ENCODE measurements at places on chromosomes 2 and 18.
A peak's percentile ranks its signal among the peaks of the same experiment; 100 is the strongest.

GRCh38 chr2:64460330-64460729 is 6.4 kb downstream of the LGALSL start:
- DNase-seq: no peak

DNA sequence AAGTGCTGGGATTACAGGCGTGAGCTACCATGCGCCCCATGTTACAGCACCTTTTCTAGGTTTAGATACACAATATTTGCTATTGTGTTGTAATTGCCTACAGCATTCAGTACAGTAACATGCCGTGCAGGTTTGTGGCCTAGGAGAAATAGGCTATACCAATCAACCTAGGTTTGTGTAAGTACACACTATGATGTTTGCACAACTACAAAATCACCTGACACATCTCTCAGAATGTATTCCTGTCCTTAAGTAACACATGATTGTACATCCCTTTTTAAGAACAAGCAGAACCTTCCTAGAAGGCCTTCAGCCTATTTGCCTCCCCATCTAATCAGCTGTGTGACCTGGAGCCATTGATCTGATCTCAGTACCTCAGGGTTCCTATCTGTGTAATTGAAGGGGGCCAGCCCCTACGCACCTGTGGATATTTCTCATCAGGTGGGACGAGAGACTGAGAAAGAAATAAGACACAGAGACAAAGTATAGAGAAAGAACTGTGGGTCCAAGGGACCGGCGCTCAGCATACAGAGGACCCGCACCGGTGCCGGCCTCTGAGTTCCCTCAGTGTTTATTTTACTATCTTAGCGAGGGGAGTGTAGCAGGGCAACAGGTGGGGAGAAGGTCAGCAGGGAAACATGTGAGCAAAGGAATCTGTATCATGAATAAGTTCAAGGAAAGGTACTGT is 18.7 kb upstream of the TMBIM1 start:
- no peak for DNase-seq

- DNase-seq: no peak
Measured at GRCh38 chr2:6999211-6999877, 82.1 kb downstream of the RNF144A start.

DNA sequence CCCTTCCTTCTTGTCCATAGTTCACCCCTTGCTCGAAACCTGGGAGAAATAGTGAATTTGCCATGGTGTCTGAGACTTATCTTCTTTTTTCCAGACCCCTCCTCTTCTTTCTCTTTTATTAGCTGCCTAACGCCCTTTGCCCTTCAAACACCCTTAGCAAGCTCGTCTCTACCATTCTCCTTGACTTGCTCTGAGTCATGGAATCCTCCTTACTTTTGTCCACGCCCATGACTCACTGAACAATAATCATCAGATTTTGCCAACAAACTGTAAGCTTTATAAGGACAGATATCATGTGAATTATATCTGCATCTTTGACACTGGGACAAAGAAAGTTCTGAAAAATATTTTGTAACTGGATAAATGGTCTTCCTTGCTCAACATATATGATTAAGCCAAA is 67.1 kb upstream of the CNTNAP5 start:
- no peak for DNase-seq

GRCh38 chr2:8219096-8219495 is 462.8 kb upstream of the ID2 start:
- no peak for DNase-seq

DNA sequence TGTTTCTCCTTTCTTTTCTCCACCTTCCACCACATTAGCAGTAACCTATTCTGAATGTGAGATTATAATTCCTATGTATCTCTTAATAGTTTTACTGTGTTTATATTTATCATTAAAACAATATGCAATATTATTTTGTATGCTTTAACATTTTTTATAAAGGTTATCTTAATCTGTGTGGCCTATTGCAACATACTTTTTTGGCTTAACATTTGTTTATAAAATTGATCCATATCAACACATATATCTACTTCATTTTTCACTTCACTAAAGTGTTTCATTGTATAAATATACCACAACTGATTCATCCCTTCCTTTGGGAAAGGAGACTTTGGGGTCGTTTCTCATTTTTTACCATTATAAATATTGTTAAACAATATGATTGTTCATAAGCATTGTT is 48.6 kb downstream of the ATP9B start:
- DNase-seq: no peak

- DNase-seq: no peak
Measured at GRCh38 chr2:172931256-172931894, 144.3 kb upstream of the MAP3K20 start.

GRCh38 chr2:174632841-174633622 is 35.4 kb upstream of the WIPF1 start:
- DNase-seq: no peak

GRCh38 chr18:6943143-6943542 is 174.5 kb downstream of the LAMA1 start:
- DNase-seq: no peak

DNA sequence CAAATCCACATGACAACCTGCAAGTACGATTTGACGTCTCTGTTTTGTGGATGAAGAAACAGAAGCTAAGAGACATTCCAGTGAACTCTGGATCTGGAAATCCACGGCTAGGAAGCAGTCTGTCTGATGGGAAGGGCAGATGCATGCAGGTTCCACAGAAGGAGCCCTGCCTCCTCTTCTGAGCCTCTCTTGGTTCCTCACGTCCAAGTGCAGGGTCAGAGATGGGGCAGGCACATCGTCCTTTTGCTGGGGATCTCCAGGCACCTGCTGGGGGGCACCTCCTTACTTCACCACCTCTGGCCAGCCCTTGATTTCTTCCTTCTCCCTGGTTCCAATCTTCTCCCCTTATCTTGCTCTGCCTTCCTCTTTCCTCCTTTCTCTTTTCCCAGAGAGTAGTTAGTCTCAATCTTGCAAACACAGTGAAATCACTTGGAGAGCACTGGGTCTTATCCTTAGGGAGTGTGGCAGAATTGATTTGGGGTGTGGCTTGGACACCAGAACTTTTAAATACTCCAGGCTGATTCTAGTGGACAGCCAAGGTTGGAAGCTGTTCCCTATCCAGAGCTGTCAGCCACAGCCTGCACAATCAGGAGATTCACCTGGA is 137.8 kb downstream of the BCL2 start:
- no peak for DNase-seq

DNA sequence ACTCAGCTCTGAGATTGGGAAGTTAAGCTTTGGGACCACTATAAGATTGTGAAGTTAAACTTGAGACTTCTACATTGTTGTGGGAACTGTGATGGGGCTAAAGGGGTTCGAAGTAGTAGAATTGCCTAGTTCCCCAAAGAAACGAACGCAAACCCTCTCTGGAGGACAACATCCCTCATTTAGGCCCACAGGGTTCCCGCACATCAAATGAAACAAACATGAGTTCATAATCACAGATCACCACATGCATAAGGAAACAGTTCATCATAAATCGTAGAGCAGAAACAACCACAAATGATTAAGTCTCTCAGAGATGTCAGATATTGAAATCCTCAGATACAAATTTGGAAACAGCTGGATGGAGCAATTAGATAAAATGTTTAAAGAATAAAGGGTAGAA is 55.9 kb upstream of the HPCAL1 start:
- DNase-seq: peak; percentile 4

DNA sequence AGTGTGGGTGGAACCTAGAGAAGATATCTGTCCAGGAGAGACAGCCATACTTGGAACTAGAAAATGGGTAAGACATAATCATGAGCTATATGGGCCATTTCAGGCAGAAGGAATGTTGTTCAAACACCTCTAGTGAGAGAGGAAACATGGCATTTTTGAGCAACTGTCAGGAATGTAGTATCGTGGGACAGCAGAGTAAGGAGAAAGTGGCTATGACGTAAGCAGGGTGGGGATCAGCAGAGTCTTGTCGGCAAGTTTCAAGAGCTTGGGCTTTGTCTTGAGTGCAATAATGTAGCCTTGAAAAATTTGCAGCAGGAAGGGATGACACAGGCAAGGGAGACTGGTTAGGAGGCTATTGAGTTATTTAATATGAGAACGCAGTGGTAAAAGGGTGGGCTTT is 20.4 kb downstream of the SERPINB7 start:
- peak; percentile 59 for DNase-seq

GRCh38 chr18:36568487-36568886 is 260.3 kb downstream of the TPGS2 start:
- DNase-seq: no peak

- peak; percentile 62 for DNase-seq
Measured at GRCh38 chr2:100606726-100607343, 44.0 kb downstream of the PDCL3 start.

GRCh38 chr2:215797676-215798075 is 215.7 kb downstream of the MREG start:
- no peak for DNase-seq

- no peak for DNase-seq
Measured at GRCh38 chr2:241248897-241249296, 60.4 kb downstream of the ANO7 start.

DNA sequence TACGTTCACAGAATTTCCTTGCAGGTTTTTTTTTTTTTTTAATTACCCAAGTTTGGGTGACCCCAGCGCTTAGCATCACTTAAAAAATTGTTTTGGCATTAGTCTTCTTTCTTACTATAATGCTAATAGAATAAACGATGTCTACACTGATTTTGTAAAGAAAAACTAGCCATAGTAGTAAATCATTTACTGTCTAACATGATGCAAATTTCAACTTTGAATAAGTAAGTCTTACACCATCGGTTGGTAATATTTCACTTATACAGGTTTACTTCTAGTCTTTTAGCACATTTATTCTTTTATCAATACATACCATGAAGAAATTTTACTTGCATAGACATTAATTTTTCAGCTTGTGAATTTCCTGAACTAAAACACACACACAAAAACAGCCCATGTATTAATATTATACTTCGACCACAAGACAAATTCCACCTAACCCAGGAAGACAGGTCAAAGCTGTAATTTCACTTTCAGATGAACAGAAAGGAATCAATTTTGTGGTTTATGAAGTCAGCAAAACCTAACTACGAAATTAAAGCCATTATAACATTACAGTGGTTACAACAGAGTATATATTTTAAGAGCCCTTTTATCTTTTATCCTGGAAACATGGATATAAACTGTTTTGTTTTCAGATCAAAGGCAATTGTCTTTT is 1.9 kb downstream of the YES1 start:
- DNase-seq: no peak

DNA sequence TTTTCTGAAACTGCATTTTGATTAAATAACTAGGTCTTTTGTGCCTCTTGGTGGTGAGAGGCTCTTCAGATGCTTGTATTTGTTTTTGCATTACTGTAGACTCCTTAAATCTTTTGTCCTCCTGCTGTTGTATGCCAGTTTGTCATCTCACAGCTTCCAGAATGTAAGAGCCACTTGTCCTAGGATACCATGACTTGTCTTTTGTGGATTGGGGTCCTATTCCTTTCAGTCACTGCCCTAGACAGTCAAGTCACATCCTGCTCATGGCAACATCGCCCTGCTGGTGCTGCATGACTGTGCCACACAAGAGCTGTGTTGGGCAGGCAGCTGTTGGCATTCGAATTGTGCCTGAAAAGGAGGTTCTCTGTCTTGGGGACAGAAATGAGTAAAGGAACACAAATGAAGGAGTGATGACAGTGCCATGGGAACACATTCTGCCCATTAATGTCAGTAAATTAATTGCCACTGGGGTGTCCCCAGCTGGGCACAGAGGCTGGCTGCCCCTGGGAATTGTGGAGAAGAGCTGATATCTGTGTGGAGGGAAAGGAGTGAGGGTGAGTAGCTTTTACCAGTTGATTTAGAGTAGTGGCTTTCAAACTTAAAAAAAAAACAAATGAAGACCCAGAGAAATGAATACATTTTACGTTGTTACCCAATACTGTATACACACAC is 140.3 kb downstream of the ARL6IP6 start:
- DNase-seq: no peak

All from islet precursor cell (in vitro differentiated cells).